AG08396 (cell line): ENCODE measurements at places on chromosomes 13 and 19.

DNA sequence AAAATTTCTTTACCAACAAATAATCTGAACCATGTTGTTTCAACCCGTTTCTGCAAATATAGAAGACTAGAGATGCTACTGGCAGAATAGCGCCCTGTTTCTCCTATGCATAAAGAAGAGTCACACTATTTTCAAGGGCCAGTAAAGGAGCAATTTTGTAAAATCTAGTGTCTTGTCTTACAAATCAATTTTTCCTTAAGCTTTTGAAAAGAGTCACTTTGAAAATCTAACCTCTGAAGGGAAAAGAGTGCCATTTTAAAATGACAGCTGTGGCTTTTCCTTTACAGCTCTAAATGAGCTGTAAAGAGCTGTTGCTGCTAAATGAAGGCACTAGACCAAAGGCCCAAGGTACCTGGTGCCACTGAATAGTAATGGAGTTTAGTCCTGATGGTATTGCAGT lies 16.9 kb upstream of the GTF2F2 start:
- no peak for DNase-seq

GRCh38 chr13:35592457-35592856 lies 116.0 kb upstream of the MAB21L1 start:
- DNase-seq = no peak

GRCh38 chr13:108263621-108264355 lies 5.7 kb upstream of the TNFSF13B start:
- no peak for DNase-seq

DNA sequence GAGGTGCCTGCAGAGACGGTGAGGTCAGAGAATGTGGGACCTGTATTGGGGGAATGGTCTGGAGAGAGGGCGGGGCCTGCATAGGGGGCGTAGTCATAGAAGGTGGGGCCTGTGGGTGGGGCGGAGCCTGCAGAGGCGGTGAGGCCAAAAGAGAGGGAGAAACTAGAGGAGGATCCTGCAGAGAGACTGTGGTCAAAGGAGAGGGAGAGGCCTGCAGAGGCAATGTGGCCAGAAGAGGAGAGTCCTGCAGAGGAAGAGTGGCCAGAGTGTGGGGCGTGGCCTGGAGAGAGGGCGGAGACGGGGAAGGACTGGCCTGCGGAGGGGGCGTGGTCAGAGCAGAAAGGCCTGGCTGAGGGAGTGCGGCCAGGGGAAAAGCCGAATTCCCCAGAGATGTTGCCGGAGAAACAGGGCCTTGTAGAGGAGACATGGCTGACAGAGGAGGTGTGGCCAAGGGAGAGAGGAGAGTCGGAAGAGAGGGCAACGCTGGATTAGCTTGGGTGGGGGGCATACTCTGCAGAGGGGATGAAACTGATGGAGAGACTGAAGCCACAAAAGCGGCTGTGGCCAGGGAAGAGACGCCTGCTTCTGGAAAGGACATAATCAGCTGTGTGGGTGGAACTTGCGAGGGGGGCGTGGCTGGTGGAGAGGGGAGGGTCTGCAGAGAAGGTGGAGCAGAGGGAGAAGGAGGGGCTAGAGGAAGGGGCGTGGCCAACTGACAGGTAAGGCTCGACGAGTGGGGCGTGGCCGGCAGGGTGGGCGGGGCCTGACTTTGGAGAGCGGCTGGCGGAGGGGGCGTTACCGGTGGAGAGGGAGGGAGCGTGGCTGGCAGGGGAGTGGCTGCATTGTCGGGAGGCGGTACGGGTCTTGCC lies 2.5 kb downstream of the PRR36 start:
- peak; percentile 95 for DNase-seq

DNA sequence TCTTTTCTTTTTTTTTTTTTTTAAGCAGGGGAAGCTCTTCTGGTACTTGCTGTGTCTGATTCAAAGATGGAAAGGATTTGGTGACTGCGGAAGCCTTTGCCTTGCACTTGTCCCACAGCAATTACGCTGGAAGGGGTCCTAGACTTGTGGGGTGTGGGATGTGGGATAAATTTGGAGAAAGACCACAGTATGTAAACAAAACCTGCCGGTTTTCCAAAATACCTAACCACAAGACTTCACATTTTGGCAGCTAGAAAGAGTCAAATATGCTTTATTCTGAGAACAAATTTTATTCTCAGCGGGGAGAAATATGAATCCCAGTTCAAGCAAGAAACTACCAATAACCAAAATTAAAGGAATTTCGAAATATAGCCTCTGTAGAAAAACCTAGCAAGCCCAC lies 176.5 kb downstream of the SPRY2 start:
- DNase-seq = no peak

DNA sequence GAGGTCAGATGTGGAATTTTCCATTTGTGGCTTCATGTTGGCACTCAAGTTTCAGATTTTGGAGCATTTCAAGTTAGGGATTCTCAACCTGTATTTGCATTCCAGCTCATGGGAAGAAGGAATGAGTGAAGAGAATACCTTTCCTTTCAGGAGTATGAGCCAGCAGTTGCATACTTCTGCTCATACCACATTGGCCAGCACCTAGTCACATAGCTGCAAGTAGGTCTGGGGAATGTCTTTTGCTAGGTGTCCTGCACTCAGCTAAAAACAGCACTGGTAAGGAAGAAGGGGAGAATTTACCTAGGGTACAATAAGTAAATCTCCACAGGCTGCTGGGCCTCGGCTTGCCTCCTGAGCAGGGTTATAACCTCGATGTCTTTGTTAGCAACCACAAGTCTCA lies 24.6 kb upstream of the ATP8A2 start:
- no peak for DNase-seq

GRCh38 chr13:53042877-53043276 lies 14.3 kb downstream of the OLFM4 start:
- no peak for DNase-seq

DNA sequence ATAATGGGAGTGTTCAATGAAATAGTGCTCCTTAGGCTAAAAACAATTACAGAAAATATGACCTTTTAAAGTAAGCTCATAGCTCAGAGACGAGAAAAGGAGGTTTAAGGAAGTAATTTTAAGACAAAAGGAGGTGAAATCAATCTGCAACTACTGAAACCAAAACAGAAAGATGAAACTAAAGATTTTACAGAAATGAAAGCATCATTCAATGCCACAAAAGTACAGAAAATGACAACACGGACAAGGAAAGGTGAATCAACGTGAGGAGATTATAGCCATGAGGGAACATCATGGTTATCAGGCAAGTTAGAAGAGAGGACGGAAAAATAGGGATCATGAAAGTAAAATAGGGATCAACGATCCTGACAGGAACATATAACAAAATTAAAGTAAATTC lies 745.2 kb downstream of the PCDH17 start:
- DNase-seq = no peak

- no peak for DNase-seq
Observed at GRCh38 chr13:39596176-39596575, 6.8 kb downstream of the LHFPL6 start.

- DNase-seq = no peak
Observed at GRCh38 chr13:21925720-21926119, 254.8 kb downstream of the FGF9 start.

DNA sequence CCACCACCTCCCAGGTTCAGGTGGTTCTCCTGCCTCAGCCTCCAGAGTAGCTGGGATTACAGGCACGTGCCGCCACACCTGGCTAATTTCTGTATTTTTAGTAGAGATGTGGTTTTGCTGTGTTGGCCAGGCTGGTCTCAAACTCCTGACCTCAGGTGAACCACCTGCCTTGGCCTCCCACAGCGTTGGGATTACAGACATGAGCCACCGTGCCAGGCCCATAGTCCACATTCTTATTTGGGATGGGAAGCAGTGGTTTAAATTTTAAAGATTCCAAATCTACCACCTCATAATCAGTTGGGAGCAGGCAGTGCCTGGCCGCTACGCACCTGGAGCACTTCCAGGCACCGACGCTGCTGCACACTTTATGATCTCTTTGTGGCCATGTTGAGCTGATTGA lies 160.6 kb upstream of the SOX1 start:
- no peak for DNase-seq

- no peak for DNase-seq
Observed at GRCh38 chr19:9935506-9936325, 599 bp downstream of the OLFM2 start.

GRCh38 chr13:73158851-73159250 lies 100.0 kb downstream of the KLF5 start:
- no peak for DNase-seq

GRCh38 chr13:25276748-25277147 lies 10.5 kb downstream of the MTMR6 start:
- peak; percentile 29 for DNase-seq

GRCh38 chr19:10631874-10632273 lies 6.5 kb downstream of the SLC44A2 start:
- no peak for DNase-seq

DNA sequence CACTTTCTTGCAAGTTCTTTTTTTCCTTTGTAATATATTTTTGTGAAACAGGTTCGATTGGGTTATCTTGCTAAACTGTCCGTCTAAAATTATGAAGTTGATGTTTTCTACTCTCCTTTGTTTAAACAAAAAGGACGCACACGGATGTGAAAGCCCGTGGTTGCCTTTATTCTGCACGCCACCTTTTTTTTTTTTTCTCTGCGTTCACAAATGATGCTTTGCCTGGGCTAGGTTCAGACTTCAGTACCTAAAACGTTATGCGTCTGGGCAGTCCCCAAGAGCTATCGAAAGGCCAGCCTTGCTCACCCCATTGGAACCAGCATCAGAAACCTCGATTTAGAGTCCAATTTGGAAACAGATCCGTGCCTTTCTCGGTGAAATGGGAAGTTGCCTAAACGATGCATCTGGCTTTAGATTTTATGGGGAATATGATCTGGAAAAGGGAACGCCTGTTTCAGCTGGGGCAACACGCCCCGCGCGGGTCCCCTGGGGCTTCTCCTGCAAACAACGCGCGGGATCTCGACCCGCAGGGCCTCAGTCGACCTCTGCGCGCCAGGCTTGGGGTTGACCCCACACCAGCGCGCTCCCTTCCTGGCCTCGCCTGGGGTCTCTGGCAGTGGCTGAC lies 113.9 kb downstream of the KCNRG start:
- no peak for DNase-seq

DNA sequence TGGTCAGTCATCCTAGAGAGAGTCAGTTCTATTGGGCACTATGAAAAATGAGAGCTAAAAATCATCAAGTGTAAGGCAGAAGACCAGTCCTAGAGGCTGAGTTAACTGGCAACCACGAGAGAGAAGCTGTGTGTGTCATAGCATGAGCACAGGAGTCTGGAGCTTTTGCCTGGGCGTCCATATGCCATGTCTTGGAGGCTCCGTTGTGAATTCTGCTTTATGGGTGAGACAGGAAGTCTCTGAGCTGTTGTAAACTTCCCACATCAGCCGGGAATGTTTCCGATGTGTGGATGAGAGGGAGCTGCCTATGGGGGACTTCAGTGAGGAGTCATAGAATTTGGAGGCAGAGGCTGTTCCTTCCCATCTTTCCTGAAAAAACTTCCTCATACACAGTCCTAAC lies 120.0 kb downstream of the ITGBL1 start:
- no peak for DNase-seq

GRCh38 chr19:54448040-54448773 lies 792 bp upstream of the LENG8 start:
- DNase-seq = peak; percentile 58

DNA sequence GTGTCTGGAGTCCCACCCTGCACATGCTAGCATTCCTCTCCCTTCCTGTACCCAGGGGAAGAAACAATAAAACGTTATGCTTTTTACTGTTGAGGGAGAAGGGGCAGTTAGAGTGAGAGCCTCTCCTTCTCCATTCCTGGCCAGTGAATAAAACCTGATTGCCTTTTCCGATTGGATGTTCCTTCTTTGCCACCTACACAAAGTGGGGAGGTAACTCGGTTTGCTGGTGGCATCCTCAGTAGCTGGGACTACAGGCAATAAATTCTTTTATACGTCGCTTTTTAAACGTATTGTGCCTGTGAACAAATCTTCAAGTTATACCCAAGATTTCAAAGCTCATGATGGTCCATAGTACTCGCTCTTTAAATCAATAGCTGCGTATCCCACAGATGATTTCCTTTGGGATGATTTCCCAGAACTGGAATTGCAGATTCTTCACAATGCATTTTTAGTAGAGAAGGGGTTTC lies 660 bp upstream of the MVB12A start:
- DNase-seq = no peak
